ENCODE measurements at places on chromosomes 16 and 17.

GRCh38 chr16:11423315-11424117 lies 78.3 kb downstream of the RMI2 start:
- DNase-seq = no peak
- no peaks in the 10 kb centered on the region for H3K27me3 ChIP-seq
- no peak overlapping the region for H3K4me3 ChIP-seq

DNA sequence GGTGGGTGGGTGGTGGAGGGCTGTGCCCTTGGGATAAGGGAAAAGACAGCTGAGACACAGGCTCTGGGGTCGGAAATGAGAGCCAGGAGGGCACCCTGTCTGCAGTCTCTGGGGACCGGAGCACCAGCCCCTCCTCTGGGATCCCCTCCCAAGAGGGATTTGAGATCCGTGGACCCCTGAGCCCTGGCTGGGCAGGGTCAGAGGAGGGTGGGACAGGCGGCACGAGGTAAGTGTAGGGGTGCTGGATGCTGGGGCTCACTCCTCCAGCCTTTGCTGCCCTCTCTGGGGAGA lies 425 bp downstream of the SGSH start:
- peaks cover 31% of the 10 kb centered on the region for H3K4me1 ChIP-seq
- no peak for DNase-seq
- H3K27me3 ChIP-seq = no peaks in the 10 kb centered on the region
- peaks cover 26% of the 10 kb centered on the region for H3K36me3 ChIP-seq
- peak overlapping the region; percentile 92 for H3K27ac ChIP-seq

GRCh38 chr17:32854207-32854606 lies 22.7 kb downstream of the MYO1D start:
- DNase-seq = no peak
- no peaks in the 10 kb centered on the region for H3K4me1 ChIP-seq
- peaks cover 5% of the 10 kb centered on the region for H3K27me3 ChIP-seq
- no peak overlapping the region for H3K4me3 ChIP-seq

GRCh38 chr16:11374255-11374654 lies 29.0 kb downstream of the RMI2 start:
- H3K27me3 ChIP-seq = no peaks in the 10 kb centered on the region
- H3K36me3 ChIP-seq = peaks cover 4% of the 10 kb centered on the region
- no peak for DNase-seq
- no peak overlapping the region for H3K27ac ChIP-seq
- no peak overlapping the region for H3K4me3 ChIP-seq

DNA sequence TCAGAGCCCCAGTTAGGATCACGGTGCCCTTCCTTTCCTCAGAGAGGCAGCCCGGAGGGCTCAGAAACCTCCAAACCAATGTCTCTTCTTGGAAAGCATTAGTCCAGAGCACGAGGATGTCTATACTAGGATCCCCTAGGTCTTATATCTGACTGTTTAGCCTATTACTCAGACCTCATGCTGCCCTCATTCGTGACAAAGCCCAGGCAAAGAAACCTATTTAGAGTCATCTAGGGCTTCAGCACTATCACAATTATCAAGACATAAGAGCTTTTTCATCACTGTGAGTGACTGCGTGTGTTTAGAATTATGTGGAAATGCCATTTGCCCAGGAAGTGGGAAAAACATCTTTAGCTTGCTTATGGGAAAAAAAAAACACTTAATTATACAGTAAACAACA lies 159.8 kb upstream of the NOL11 start:
- H3K27ac ChIP-seq = peak overlapping the region; percentile 5
- peaks cover 32% of the 10 kb centered on the region for H3K36me3 ChIP-seq
- no peaks in the 10 kb centered on the region for H3K27me3 ChIP-seq
- DNase-seq = no peak
- no peak overlapping the region for H3K4me3 ChIP-seq

GRCh38 chr16:86884390-86884650 lies 306.0 kb downstream of the FOXL1 start:
- H3K4me1 ChIP-seq = no peaks in the 10 kb centered on the region
- DNase-seq = no peak

- peaks cover 26% of the 10 kb centered on the region for H3K4me1 ChIP-seq
- H3K27me3 ChIP-seq = no peaks in the 10 kb centered on the region
- peaks cover 16% of the 10 kb centered on the region for H3K36me3 ChIP-seq
- no peak for DNase-seq
- H3K27ac ChIP-seq = no peak overlapping the region
- no peak overlapping the region for H3K4me3 ChIP-seq
Measured at GRCh38 chr16:14494396-14494966, 135.6 kb downstream of the PARN start.

Data from activated CD4-positive, alpha-beta T cell treated with anti-CD3 and anti-CD28 coated beads for 36 hours (primary cell).